Renal cortical epithelial cell (primary cell): ENCODE measurements at places on chromosomes 3 and 15. TPM values are rescaled to one million over a fixed set of nuclear protein-coding genes. Genes with fewer than 3 reads are reported as not detected.

The TOPAZ1 gene
- total RNA-seq, result not detected in 2 replicates

The MAP4 gene
- 68.1 and 192 TPM in 2 replicates for total RNA-seq

The GPR62 gene
- total RNA-seq, result not detected in 2 replicates

The LRRC49 gene
- 11.1 and 22.0 TPM in 2 replicates for total RNA-seq

The SH3GL3 gene
- total RNA-seq, result 0.35 and 0.69 TPM in 2 replicates

The CCDC9B gene
- 59.2 and 165 TPM in 2 replicates for total RNA-seq

The PLSCR4 gene
- 2.4 and 3.2 TPM in 2 replicates for total RNA-seq

The GOLGA8J gene
- total RNA-seq, result 0.10 TPM in 1 of 2 replicates, not detected in the other

The PTPN9 gene
- total RNA-seq, result 28.5 and 37.0 TPM in 2 replicates

The EPM2AIP1 gene
- 5.0 and 14.6 TPM in 2 replicates for total RNA-seq

The ARPIN gene
- total RNA-seq, result 4.7 and 7.5 TPM in 2 replicates

The TEX9 gene
- total RNA-seq, result 7.5 and 34.4 TPM in 2 replicates

The GOLGA6L4 gene
- total RNA-seq, result 1.7 and 2.2 TPM in 2 replicates

The GHSR gene
- not detected in 2 replicates for total RNA-seq

The TGM4 gene
- 0.30 and 0.35 TPM in 2 replicates for total RNA-seq

The STAC gene
- total RNA-seq, result 22.1 and 22.4 TPM in 2 replicates

The FOXB1 gene
- total RNA-seq, result not detected in 2 replicates
